Activated naive CD8-positive, alpha-beta T cell treated with anti-CD3 and anti-CD28 coated beads for 36 hours (primary cell): ENCODE measurements at places on chromosomes 4 and X.

GRCh38 chrX:47540754-47541538, 20.1 kb upstream of the ARAF start:
- no peak for DNase-seq

GRCh38 chr4:3040452-3041191, 33.7 kb downstream of the HTT-AS start:
- DNase-seq = no peak

DNA sequence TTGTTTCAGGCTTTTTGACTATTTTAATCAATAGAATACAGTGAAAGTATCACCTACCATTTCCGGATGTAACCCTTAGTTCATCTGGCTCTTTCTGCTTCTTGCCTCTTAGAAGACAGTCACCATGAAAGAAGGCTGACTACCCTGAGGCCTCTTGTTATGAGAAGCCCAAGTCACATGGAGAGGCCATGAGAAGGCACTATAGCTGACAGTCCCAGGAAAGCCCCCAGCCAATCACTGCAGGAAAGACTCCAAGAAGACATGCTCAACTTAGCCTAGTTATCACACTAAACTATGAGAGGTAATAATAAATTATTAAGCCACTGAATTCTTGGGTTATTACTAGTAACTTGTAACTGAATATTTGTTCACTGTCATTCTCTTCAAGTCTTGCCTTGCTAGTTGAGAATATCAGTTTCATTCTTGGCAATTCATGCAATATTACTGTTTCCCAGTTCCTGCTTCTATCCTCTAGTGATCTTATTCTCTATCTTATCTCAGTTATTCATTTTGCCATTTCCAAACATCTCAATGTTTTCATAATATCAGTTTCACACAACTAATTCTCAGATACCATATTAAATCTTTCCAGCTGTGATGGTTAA, 57.1 kb upstream of the GUCY1A1 start:
- DNase-seq = no peak

DNA sequence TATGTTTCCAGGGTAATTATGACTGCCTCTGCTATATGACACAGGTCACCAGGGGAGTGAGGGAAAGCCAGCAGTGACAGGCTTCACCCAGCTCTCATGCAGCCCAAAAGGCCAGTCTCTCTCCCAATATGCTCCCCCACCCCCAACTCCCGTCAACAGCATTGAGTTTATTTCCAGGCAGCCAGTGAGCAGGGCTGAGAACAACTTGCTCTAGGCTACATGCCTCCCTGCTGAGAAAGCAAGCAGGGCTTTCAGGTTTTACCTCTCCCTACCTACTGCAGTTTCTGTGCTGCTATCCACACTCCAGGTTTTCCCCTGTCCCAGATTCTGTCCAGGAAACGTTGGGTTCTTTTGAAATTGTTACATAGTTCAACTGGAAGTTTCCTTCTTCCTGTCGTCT, 291.4 kb downstream of the PABPC4L start:
- no peak for DNase-seq

DNA sequence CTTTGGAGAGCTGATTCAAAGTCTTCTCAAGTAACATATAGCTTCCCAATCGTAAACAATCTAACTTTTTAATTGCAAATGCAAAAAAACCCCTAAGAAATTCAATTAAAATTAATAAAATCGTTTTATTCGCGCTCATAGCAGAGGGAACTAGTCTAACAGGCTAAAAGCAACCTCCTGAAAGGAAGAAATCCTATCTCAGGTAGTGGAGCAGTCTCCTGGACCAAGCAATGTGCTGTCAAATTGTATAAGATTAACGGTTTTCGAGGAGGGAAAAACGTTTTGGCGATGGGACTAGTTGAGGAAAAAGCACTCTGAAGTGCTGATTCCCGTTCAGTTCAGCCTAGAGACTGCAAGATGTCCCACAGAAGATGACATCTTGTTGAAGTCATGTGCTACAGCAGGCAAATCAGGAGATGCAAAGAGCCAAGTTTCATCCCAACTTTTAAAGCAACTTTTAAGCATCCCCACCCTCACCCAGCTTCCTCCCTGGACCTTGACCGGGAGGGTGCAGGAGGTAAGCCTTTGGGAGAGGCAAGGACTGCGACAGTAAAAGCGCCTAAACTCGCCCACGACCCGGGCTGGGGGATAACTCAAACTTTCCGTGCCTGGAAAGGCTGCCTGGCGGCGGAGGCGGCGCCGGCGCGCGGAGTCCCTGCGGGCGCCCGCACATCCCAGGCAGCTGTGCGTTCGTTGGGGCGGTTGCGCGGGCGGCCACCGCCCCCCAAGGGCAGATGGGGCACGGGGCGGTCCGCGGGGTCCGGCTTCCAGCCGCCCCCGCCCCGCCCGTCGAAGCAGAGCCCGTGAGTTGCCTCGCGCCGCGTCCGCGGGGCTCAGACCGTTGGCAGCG, 784 bp downstream of the MAP7D3 start:
- DNase-seq = peak; percentile 51

- peak; percentile 9 for DNase-seq
Measured at GRCh38 chr4:140568507-140569306, at the start of gene UCP1. TSS of gene UCP1 (minus strand) at chr4:140568961. CDS start at chr4:140568729, 232 bp downstream.

GRCh38 chr4:41297832-41298231, 41.1 kb downstream of the UCHL1 start:
- no peak for DNase-seq

DNA sequence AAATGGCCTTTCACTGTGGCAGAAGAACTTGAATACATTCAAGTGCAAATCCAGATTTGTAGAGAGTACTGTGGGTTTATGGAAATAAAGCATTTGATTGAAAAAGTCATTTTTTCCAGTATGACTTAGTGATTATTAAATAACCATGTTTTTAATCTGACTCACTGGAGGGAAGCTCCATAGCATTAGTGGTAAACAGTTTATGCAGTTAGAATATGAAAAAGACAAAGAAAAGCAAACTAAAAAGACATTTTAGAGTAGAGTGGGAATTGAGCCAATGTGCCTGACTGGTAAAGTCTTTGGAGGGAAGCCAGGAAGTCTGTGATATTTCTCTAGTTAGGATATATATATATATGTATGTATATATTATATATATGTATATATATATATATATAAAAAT, 53.4 kb downstream of the FAT4 start:
- no peak for DNase-seq

DNA sequence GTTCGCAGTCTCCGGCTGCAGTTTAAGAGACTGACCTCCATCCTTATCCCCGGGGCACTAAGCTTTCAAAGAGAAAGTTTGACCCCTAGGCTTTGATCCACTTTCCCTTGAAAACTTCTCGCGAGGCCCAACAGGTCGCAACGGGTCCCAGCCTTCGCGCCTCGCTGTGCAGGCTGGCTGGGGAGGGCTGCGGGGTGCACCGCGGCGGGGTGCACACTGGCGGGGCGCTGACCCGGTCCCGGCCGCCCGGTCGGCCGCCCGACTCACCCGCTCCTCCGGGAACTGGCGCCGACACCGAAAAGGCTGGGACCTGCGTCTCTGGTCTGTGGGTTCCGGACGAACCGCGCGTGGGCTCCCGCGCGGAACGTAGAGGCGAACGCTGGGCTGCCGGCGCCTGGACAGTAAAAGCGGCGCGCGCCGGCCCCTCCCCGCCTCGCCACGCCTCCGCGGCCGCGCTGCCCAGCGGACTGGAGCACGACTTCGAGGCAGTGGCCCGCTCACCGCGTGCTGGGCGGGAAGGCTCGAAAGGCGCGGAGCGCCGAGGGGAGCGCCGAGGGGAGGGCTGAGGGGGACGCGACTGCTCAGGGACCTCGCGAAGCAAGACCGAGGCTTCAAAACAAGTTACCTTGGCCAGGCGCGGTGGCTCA, at the start of gene TAF7L:
TSS of gene TAF7L (minus strand) at position 378 of the 647 bp plus-strand sequence. CDS start 3,791 bp downstream, outside the sequence.
- DNase-seq = no peak
